ENCODE measurements at places on chromosomes 4 and X.

GRCh38 chr4:108725457-108725856, 37.4 kb downstream of the ETNPPL start:
- no peak for DNase-seq

DNA sequence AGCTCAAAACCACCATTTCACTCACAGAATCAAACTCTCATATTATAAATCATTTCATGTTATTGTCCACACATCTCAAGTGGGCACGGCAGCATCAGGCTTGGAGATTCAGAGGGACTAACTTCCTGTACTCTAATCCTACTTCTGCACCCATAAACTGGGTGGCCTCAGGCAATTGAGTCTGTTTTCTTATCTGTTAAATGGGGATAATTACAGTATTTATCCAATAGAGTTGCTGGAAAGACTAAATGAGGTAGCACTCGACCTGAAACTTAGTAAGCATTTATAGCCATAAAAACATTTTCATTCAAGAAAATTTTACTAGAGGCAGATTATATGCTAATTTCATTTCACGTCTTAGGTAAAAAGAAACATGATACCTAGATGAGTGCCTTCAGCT, 13.0 kb downstream of the TBC1D1 start:
- DNase-seq: no peak

GRCh38 chrX:131068945-131069719, 11.0 kb downstream of the ARHGAP36 start:
- DNase-seq: peak; percentile 74

GRCh38 chr4:139890816-139891215, 225.2 kb downstream of the MGST2 start:
- DNase-seq: no peak

- no peak for DNase-seq
Observed at GRCh38 chr4:48102303-48102702, 31.7 kb downstream of the TXK start.

GRCh38 chr4:46956451-46956850, 36.9 kb downstream of the GABRA4 start:
- DNase-seq: no peak

DNA sequence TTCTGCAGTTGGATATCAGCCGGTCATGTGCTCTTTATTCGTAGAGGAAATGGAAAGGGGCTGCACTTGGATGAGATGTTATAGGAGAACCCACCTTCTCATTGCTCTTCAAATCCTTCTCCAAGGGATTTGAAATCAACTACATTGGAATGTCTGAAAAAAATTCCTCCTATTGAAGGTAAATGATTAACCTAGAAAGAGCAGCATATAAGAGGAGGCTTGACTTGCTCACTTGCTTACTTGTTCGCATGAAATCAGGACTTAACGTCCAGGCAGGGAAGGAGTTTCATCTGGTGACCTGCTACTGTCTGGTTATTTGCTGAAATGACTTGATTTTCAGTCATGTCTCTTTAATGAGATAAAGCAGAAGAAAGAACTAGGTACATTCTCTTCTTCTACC, 338.4 kb upstream of the NOCT start:
- DNase-seq: no peak

DNA sequence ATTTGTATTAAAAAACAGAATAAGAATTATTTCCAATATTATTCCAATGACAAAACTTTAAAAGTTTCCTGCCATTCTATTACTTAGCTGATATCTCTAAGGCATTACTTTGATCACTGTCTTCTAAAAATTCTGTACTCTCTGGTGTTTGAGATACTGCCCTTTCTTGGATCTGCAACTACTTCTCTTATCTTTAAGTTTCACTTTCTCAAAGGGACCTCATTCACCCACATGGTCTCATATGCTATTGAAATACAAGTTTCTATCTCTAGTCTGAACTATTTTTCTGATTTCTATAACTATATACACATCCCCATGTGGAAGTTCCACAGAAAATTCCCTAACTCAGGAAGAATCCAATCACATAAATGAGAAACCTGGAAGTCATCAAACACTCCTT, 22.2 kb downstream of the TMPRSS11E start:
- no peak for DNase-seq

GRCh38 chrX:49079489-49080428, at the start of gene WDR45:
Gene WDR45, minus strand, starts transcription at chrX:49079887. Its CDS starts 1,792 bp downstream, at chrX:49078095.
- DNase-seq: no peak

DNA sequence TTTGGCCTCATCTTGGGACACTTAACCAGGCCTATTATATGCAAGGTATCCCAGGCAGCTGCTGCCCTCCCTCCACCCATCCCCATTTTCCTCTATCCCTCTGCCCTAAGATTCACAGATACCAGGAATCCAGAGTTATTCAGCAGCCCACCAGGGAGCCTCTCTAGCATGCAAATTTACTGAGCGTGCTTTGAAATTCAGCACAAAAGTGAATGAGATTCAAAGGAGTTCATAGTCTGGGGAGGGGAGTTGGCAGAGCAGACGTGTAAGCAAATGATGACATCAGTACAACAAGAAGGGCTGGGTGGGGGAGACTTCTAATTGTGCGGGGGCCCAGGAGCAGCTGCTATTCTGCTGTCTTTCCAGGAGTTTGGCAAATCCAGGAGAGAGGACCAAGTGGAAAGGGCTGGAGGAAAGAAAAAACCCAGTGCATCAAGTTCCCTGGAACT, 1.7 kb upstream of the MTM1 start:
- DNase-seq: no peak

DNA sequence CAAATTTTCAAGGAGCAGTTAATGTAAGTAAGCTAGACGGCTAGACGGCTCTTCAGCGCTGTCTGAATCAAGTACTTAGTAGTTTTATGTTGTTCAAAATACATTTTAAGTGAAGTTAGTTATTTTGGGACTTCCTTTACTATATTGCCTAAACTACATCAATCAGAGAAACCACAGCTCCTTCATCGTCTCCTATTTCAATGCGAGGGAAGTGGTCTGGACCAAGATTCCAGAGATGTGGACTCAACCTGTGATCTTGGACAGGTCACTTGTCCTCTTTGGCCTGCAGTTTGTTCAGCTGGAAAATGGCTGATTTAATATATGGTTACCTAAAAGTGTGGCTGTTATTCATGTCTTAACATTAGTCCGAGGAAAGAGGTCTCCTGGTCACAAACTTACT, 10.6 kb downstream of the ING2 start:
- DNase-seq: no peak
